Effector memory CD4-positive, alpha-beta T cell (primary cell): ENCODE measurements at places on chromosomes 12 and 14.

DNA sequence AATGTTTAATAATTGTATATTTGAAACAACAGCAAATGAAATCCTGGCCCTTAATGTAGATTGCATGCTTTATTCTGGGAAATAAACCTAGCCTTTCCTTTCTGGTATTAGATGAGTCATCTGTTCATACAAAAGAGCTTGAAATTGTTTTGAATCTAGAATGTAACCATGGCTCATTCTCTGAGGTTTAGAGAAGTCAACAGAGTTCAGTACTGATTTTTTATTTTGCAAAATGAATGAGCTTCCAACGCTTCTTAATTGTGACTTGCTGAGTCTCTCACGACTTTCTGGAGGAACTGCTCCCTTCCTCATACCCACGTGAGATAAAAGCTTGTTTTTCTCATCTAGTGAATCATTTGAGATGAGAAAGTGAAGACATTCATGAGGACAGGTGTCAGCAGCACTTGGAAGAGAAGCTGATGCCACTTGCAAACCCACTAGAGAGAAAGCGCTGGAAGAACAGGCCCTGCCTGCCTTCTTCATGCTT lies 509.6 kb downstream of the VRK1 start:
- peaks cover 4% of the 10 kb centered on the region for H3K4me1 ChIP-seq
- no peak overlapping the region for H3K27ac ChIP-seq
- H3K4me3 ChIP-seq, result no peak overlapping the region
- DNase-seq, result no peak

- H3K36me3 ChIP-seq, result no peaks in the 10 kb centered on the region
- peaks cover 6% of the 10 kb centered on the region for H3K4me1 ChIP-seq
- H3K27me3 ChIP-seq, result peaks cover 81% of the 10 kb centered on the region
- H3K27ac ChIP-seq, result no peak within 1 kb of the TSS
- no peak for DNase-seq
These were observed at the start of gene HOXC13 for GRCh38 chr12:53938326-53939140. Gene HOXC13, plus strand, starts transcription at chr12:53938831. Its CDS starts 76 bp downstream, at chr12:53938907.

DNA sequence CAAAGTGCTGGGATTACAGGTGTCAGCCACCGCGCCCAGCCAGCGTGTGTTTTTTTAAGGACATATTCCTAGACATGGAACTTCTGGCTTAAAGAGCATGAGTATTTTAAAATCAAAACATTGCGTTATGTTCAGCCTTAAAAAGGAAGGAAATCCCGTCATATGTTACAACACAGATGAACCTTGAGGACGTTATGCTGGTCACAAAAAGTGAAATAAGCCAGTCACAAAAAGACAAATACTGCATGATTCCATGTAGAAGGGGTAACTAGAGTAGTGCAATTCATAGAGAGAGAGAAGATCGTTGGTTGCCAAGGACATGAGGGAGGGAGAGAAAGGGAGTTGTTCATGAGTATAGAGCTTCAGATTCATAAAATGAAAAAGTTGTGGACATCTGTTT lies 53.9 kb downstream of the ACACB start:
- no peaks in the 10 kb centered on the region for H3K4me1 ChIP-seq
- no peaks in the 10 kb centered on the region for H3K27me3 ChIP-seq
- no peak overlapping the region for H3K27ac ChIP-seq

- no peaks in the 10 kb centered on the region for H3K27me3 ChIP-seq
- no peaks in the 10 kb centered on the region for H3K36me3 ChIP-seq
These were observed 76.1 kb downstream of the ALG10B start for GRCh38 chr12:38392554-38393144.

GRCh38 chr14:41606282-41606531 lies 469 bp upstream of the LRFN5 start:
- peaks cover 8% of the 10 kb centered on the region for H3K4me1 ChIP-seq
- H3K4me3 ChIP-seq, result peak overlapping the region; percentile 1
- H3K27ac ChIP-seq, result no peak overlapping the region
- H3K36me3 ChIP-seq, result no peaks in the 10 kb centered on the region
- no peak for DNase-seq

GRCh38 chr12:46358791-46359666 lies 13.5 kb downstream of the SLC38A2 start:
- no peak overlapping the region for H3K27ac ChIP-seq
- H3K4me1 ChIP-seq, result no peaks in the 10 kb centered on the region
- H3K27me3 ChIP-seq, result no peaks in the 10 kb centered on the region

- no peak overlapping the region for H3K4me3 ChIP-seq
- H3K27ac ChIP-seq, result no peak overlapping the region
- H3K27me3 ChIP-seq, result no peaks in the 10 kb centered on the region
- DNase-seq, result no peak
These were observed 40.6 kb downstream of the SLC15A4 start for GRCh38 chr12:128783129-128783574.
